AG04449 (cell line): ENCODE measurements at places on chromosomes 4 and X.

GRCh38 chr4:19301527-19301926, 950.2 kb upstream of the SLIT2 start:
- DNase-seq, result no peak

GRCh38 chr4:82473621-82474164, 43.3 kb downstream of the ENOPH1 start:
- DNase-seq, result no peak

- no peak for DNase-seq
Observed at GRCh38 chr4:52825460-52826090, 36.5 kb upstream of the RASL11B start.

- DNase-seq, result no peak
Observed at GRCh38 chrX:108734426-108734825, 1.9 kb downstream of the IRS4 start.

DNA sequence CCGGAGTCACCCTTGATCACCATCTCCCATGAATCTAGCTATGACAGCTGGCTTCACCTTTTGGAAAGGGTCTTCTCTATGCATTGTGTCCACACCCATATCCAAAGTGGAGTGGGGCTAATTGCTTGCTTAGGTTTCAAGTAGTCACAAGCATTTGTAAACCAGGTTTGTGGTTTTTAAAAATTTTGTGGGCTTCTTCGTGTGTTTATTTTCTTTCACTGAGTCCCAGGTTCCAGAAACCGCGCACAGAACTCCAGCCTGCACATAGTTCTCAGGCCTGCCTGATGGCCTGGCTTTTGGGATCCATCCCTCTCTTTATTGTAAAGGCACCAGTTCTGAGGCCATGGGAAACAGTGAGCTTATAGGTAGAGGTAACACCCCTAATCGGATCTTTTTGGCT, 70.2 kb upstream of the TLR3 start:
- no peak for DNase-seq

DNA sequence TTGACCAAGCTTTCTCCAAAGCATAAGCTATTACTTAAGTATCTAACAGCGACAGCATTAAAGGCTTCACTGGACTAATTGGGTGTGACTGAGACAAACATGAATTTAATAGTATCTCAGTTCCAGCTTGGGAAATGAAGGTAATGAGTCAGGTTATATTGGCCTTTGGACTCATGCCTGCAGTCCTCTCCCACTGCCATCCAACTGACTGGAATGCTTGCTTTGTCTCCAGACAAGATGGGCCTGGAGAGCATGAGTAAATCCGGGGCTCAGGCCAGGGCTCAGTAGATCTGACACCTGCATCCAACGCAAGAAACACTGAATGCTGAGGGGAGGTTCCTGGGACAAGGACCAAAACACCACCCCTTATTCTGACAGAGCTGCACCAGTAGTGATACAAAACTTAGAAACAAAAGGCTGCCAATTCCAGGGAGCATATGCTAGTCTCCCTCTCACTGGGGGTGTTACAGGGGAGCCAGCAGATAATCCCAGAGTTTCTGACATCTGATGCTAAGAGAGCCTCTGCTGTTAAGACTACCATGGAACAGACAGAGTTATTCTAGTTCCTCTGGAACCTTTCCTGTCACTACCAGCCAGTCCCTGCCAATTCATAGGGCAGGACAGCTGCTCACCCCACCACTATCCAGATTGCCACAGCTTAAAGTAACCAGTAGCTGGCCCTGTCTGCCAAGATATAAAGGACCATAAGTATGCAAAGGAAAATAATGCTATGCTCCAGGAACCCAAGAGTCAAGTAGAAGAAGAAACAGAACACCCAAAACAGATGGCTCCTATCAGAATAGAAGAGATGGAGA, 293.8 kb downstream of the IQCM start:
- DNase-seq, result no peak

DNA sequence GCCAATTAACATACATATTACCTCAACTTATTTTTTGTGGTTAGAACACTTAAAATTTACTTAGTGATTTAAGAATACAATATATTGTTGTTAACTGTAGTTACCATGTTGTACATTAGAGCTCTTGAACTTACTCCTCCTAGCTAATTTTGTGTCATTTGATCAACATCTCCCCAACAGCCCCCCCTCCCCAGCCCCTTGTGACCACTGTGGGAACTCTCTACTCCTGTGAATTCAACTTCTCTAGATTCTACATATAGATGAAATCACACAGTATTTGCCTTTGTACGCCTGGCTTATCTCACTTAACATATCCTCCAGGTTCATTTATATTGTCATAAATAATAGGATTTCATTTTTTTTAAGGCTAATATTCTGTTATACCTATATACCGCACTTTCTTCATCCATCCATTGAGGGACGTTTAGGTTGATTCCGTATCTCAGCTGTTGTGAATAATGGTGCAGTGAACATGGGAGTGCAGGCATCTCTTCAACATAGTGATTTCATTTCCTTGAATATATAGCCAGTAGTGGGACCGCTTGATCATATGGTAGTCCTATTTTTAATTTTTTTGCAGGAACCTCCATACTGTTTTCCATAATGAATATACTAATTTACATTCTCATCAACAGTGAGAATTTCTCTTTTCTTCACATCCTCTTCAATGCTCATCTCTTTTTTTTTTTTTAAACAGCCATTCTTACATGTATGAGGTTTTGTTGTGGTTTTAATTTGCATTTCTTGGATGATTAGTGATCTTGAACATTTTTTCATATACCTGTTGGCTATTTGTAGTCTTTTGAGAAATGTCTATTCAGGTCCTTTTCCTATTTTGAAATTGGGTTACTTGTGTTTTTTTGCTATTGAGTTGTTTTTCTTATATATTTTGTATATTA, 66.8 kb downstream of the RAPGEF2 start:
- DNase-seq, result no peak

- DNase-seq, result no peak
Observed at GRCh38 chr4:166301266-166301665, 428.2 kb downstream of the TLL1 start.

DNA sequence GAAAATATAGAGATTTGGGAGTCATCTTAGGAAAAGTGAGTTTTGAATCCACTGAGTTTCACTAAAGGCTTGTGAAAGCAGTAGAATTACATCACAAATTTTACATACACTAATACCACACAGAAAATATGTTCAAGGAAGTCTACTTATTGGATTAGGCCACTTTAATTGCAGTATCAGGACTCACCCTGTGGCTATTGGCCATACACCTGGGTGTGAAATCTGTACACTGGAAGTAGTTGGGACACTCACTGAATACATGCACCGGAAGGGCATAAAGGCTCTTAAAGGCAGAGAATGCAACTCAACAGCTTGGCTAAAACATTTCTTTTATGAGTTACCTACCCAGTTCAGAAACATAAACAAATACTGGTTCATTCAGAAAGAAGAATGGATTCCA, 19.8 kb downstream of the MAOB start:
- DNase-seq, result no peak

GRCh38 chr4:2950221-2950989, 12.8 kb downstream of the NOP14 start:
- no peak for DNase-seq

DNA sequence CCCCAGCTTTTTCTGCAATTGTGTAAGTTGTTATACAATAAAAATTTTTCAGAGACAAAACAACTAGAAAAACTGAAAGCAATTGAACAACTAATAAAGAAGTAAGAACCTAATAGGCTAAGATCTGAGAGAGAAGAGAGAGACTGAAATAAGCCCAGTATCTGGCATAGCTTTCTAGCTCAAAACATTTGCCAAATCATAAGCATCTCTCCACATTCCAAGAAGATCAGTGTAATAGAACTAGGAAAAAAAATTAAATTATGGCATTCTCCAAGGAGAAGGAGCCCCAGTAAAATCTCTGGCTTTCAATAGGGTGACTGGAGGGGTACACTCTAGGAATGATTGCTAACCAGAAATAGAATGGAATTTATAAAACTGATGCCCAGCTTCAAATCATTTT, 19.0 kb upstream of the PPP3CA start:
- DNase-seq, result no peak

GRCh38 chr4:48369248-48369647, 27.9 kb downstream of the SLAIN2 start:
- no peak for DNase-seq

DNA sequence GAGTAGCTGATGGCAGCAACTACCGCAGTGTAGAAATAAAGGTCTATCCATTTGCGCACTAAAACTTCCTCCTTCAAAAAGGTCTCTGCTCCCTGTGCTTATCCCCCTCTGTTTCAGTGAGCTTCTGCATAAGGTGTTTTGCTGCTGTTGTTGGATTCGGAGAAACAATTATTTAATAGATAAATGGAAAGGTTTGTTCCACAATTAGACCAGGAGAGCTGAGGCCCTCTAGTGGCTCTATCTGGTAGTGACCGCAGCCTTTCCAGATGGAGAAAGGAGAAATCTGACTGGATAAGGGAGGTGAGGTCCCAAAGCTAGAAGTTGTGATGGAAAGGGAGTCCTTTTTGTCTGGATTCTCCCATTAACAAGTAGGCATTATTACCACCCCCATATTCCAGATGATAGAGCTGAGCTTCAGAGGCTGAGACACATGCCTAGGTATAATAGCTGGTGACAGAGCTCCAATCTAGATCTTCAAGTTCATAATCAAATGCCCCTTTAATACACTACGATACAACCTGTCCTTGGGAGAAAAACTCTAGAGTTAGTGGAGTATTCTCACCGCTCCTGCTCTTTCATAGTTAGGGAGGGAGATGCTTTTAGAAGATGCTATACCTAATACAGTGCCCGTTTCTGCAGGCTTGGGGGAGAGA, 5.1 kb upstream of the GABRQ start:
- no peak for DNase-seq

- no peak for DNase-seq
Observed at GRCh38 chr4:140070366-140070765, 83.6 kb downstream of the MAML3 start.

DNA sequence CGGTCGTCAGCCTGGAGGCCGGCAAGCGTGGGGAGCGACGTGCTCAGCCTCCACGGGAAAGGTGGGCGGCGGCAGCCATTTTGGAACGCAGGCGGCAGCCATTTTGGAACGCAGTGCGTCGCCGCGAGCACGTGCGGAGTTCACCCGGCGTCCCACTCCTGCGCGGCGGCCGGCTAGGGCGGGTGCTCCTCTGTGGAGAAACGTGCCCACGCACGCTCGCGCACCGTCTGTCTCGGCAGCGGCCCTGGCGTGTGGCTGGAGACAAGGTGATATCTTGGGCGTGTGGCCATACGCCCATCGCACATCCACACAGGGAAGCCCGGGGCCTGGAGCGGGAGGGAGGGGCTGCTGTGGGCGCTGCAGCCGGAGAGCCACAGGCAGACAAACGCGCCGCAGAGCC, 21.1 kb downstream of the CPLX1 start:
- DNase-seq, result no peak

DNA sequence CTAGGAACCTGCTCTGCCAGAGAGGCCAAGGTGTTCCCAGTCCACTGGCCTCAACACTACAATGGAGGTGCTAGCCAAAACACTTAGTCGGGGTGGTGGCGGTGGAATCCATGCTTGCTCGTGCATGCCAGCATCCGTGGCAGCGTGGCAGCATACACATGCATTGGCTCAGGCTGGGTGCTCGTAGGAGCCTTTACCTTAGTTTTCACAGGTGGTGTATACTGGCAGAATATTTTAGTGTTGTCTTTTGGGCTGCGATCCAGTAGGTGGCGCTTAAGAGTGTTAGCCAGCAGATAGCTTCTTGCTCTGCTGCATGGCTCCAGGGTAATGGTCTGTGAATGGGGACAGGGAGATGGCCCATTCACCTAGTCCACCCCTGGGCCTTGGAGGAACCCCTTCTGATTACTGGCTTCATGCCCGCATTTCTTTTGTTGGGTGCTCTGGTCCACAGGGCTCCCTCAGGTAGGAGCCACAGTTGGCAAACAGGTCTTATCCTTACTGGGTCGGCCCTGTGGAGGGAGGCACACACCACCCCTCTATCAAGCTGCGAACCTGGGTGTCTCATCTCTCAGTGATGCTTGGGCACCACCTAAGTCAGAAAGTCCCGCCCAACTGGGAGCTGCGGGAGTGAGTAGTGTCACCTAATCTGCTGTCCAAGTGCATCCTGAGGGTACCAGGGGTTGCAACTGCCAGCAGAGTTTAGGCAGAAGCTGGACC, 40.0 kb downstream of the RIPPLY1 start:
- DNase-seq, result no peak

- DNase-seq, result no peak
Observed at GRCh38 chr4:36064117-36064516, 180.2 kb downstream of the ARAP2 start.

- no peak for DNase-seq
Observed at GRCh38 chrX:5780821-5781220, 447.8 kb downstream of the NLGN4X start.

DNA sequence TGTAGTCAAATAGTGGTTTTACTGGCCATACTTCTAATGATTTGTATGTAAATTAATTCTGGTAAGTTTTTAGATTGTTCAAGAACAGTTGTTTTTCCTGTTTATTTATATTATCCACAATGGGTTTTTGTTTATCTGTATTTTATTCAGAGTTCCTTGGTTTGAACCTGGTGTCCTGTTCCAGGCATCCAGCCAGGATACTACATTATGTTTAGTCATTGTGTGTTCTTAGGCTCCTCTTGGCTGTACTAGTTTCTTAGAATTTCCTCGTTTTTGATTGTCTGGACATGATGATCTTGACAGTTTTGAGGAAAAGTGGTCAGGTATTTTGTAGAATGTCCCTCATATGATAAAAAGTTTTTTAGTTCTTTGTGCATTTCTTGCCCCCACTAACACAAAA, 7.8 kb downstream of the TIGD2 start:
- DNase-seq, result no peak

DNA sequence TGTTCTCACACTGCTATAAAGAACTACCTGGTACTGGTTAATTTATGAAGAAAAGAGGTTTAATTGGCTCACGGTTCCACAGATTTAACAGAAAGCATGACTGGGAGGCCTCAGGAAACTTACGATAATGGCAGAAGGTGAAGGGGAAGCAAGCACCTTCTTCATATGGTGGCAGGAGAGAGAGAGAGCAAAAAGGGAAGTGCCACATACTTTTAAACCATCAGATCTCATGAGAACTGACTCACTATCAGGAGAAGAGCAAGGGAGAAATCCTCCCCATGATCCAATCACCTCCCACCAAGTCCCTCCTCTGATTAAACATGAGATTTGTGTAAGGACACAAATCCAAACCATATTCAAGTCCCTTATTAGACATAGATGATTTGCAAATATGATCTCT, 12.3 kb upstream of the RAP2C start:
- no peak for DNase-seq

DNA sequence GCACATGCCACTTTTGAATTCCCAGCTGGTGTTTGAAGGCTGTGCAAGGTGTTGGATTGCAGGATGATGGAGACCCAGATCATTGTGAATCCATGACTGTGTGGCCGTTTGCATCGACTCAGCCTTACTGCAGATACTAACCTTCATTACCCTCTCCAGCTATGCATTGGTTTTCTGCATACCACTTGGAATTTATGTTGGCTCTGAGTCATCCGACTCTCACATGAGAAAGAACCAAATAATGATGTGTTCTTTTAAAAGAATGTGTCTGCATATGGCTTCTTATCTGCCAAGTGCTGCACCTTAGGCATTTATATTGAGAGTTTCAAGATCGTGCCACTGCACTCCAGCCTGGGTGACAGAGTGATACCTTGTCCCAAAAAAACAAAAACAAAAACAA, 106.7 kb upstream of the PRKX start:
- peak; percentile 58 for DNase-seq
